IMR-90 (cell line): ENCODE measurements at places on chromosomes 7 and 10.

DNA sequence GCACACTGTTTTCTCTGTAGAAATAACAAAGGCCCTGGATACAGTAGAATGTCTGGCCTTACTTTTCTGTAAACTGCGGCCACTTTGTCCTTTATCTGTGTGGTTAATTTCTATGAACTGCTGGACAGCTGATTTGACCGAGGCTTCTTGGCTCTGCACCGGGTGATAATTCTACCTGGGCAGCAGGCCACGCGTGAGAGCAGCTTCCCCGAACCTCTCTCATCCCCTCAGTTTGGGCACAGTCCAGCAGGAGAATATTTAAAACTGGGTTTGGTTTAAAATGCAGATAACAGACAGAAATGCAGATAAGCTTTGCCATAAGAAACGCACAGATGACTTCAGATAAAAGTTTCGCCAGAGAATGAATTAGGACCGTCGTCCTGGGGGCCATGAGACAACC lies 81.0 kb downstream of the CELF2 start:
- DNase-seq, result no peak

DNA sequence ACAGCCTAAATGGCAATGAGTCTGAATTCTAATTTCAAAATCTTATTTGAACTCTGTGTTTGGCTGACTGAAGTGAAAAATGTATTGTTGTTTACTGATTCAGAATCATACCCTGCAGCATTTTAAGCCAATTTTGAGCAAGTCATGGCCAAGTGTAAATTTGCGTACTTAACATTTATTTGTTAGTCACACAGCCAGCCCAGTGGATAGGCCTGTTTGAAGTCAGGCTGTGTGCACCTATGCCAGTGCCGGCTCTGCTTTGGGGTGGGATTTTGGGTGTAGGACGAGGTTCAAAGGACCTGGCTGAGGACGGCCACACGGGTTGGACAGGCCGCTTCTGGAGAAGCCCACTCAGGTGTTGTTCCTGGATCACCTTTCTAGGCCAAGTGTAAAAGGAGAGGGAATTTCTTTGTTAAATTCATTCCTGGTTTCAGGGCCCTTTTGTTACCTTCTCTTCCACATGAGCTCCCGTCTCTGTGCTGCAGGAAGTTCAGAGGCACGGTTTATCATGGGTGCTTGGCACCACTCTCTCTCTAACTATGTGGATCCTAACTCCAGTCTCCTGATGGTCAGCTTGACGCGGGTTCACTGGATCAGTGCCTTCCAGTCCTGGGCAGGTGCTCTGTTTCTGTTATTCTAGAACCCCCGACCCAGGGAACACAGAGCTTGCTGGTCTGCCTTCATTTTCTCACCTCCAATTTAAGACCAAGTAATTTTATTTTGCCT lies 84.7 kb downstream of the CCNY start:
- no peak for DNase-seq

GRCh38 chr10:72068901-72069446 lies 19.4 kb downstream of the SPOCK2 start:
- no peak for DNase-seq

- DNase-seq, result no peak
Observed at GRCh38 chr7:137521451-137521850, 177.9 kb upstream of the PTN start.

- peak; percentile 85 for DNase-seq
Observed at GRCh38 chr7:130912082-130912861, 178.3 kb upstream of the KLF14 start.

DNA sequence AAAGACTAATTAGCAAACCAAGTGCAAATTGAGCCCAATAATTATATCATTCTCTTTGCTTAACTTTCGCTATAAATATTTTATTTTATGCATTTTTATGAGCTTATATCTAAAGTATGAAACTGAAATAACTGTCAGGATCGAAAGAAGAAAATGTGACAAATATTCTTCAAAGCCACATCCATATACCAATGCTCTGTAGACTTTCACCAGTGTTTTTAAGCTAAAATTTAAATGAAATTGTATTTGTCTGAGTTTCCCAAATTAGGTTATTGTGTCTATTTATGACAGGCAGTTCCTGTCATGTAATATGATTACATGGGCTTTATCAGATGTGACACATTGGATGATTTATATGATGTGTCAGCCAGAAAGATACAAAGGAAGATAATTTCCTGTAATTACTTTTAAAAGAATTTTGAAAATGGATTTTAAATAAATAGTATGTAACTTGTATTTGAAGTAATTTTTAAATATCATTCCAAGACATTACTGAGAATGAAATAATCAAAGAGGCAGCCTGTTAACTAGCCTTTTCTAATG lies 317.9 kb upstream of the KLF6 start:
- DNase-seq, result no peak
